ENCODE measurements at places on chromosomes 5 and 9.

DNA sequence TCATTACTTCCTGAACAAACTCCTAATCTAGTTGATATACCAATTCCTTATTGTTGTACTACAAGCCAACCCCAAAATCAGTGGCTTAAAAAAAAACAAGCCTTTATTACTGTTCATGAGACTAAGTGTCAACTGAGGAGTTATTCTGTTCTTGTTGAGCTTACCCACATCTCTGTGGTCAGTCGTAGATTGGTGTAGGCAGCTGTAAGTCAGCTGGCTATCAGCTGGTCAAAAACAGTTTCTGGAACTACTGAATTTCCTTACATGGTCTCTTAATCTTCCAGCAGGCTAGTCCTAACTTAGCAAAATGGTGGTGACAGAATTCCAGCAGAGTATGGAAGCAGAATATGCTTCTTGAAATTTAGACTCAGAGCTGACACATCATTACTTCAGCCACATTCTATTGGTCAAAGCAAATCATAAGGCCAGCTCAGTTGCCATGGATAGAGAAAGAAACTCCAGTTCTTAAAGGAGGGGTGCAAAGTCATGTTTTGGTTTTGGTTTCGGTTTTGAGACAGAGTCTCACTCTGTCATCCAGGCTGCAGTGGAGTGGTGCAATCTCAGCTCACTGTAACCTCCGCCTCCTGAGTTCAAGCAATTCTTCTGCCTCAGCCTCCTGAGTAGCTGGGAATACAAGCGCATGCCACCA lies 386.1 kb upstream of the MPDZ start:
- no peak for DNase-seq

- DNase-seq: no peak
Observed at GRCh38 chr9:122217640-122218039, 11.1 kb downstream of the LHX6 start.

GRCh38 chr9:137491735-137492432 lies 32.8 kb upstream of the NSMF start:
- peak; percentile 43 for DNase-seq

- DNase-seq: no peak
Observed at GRCh38 chr9:93207326-93207814, 23.4 kb downstream of the WNK2 start.

DNA sequence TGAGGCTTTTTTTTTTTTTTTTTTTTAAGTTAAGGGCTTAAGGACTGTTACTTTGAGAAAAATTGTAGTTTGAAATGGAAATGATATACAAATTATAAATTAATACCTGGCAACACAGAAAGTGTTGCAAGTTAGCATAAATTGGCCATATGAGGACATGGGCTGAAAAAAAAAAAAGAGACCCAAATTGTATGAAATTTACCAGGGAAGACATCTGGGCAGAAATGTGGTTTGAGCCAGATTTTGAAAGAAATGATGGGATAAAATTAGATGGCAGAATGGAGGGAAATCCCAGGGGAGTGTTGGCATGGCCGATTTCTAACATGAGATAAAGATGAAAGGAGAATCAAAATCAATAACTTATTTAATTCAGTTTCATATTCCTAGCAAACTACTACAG lies 472.1 kb downstream of the CTNND2 start:
- DNase-seq: no peak

DNA sequence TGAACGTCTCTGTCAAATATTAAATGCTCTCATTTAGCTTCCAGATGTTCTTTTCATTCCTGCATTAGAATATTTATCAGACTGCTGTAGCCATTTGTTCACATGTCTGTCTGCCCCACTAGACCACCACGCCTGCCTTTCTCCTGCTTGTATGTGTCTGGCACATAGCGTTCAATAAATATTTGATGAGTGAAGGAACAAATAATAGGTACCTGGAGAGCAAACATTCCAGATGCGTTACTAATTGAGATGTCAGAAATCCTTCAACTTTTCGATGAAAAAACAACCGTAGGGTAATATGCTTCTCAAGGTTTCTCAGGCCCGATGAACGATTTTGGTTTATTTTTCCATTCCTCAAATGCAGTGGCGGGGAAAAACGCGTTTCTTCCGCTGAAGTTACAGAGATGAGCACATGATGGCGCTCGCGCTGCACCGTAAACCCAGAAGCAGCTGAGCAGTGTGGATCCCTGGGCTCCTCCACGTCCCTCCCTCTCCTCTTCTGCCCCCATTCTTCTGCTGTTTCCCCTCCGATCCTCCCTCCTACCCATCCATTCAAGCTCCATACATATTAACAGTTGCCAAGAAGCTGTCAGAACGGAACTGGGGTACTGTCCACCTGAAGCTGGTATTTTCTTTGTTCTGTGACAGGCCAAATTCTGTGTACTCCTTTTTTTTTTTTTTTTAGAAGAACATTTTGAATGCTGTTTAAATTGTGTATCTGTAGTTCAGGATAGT lies 245.4 kb downstream of the MPDZ start:
- peak; percentile 85 for DNase-seq

DNA sequence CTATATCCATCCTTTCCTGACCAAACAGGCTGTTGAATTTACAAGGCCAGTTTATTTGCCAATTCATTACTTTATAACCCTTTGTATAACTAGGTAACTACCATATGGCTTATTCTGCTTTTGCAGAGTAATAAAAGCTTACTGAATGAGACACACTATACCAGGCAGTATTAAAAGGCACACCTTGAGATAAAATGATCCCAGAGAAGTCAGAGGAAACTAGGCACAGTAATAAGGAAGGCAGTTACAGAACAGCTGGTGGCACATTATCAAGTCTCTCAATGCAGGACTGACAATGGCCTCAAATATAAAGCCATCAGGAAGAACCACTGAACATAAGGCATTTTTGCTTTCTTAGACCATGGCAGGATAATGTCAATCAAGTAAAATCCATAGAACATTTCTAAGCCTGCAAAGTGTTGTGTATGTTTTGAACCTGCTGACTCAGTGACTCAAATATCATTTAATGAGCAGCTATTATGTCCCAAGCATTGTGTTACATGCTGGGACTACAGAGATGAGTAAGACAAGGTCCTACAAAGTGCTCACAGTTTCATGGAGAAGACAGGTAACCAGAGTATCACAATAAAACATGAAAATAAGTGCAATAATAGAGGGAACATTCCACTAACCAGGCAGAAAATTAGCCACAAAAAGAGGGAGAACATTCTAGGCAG lies 52.5 kb downstream of the OXCT1 start:
- DNase-seq: no peak

GRCh38 chr5:121031491-121031890 lies 567.4 kb downstream of the PRR16 start:
- no peak for DNase-seq

DNA sequence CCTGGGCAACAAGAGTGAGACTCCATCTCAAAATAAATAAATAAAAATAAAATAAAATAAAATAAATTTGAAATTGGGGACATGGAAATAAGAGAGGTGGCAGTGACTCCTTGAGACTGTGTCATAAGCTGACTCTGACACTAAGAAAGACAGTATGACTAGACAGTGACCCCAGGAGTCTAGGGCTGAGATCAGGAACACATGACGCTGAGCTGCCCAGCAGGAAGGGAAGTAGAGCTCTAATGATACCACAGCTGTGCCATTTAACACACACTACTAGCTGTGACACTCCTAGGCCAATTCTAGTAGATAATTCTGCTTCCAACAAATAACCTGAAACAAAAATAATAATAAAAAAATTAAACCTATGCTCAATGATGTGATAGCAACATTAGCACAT lies 293.0 kb downstream of the SEC61B start:
- DNase-seq: no peak

- DNase-seq: peak; percentile 96
Observed at GRCh38 chr9:136225748-136226679, 19.6 kb downstream of the QSOX2 start.

All from H7 (cell line).